ENCODE measurements at places on chromosomes 4 and X.

DNA sequence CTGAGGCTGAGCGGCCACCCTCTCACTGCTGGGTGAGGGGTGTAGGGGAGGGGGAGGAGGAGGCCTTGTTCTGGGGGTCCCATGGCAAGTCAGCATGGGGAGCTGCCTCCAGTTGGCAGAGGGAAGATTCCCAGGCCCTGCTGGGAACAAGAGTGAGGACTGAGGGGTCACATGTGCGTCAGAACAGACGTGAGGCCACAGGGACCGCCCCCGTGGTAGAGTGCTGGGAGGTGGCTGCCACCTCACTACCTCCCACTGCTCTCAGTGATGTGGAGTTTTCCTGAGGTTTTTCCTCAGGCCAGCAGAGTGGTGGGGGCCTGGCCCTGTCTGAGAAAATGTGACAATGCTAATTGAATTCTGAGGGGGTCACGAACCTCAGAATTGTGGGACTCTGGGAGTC is 568 bp downstream of the MAGEC1 start:
- DNase-seq: no peak

- DNase-seq: no peak
Measured at GRCh38 chr4:101785486-101785885, 5.0 kb upstream of the BANK1 start.

DNA sequence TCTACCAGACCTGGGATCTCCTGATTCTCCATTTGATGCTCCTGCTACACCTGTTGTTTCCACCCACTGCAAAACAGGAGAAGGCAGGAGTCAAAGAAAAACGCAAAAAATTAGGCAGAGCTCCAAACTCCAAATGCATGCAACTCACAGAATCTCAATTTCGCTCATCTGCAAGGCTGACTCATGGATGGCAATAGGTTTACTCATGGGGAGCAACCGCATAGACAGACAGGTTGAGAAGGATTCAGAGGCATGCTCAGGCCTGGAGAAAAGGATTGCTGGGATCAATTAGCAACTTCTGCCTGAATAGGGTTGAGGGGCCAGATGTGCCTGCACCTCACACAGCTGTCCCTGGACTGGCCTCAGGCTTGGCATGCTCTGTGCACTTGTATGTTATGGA is 231.0 kb downstream of the LDB2 start:
- DNase-seq: no peak

- DNase-seq: no peak
Measured at GRCh38 chr4:123937581-123937980, 541.0 kb downstream of the SPRY1 start.

DNA sequence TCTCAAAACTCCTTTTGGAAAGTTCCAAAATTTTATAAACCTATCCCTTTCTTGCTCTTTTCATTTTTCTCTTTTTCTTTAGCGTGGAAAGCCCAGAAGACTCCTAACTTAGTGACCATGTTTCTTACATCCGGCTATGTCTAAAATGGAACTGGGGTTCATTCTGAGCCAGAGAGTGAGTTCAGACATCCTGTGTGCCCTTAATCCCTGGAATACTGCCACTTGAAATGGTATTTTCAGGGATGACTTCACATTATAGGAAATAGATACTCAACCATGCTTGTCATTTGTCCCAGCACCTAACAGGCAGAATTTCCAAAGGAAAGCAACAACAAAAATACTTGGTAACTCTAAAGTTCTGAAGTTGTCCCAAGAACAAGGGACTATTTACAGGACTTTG is 379.6 kb downstream of the ARHGAP24 start:
- no peak for DNase-seq

GRCh38 chr4:112287258-112287989 is 1.7 kb upstream of the TIFA start:
- DNase-seq: peak; percentile 95

GRCh38 chr4:92236877-92237276 is 66.9 kb upstream of the GRID2 start:
- DNase-seq: no peak

DNA sequence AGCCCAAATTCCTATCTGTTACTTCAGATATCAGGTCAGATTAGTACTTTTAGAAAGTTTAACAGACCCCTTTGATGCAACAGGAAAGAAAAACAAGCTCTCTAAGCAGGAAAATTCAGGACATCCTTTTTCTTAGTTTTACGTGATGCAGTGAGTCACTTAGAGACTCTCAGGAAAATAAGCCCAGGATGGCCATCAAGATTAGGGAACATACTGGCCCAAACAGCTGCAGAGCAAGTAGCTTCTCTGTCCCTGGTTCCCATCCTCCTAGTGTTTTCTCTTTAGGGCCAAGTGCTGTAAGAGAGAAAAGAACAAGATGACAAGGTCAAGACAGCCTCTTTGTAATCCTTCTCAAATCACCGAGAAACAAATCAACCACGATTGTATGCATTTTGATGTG is 219.1 kb downstream of the ZNF674 start:
- DNase-seq: no peak

GRCh38 chr4:77073106-77073809 is 2.5 kb downstream of the CCNI start:
- peak; percentile 8 for DNase-seq

DNA sequence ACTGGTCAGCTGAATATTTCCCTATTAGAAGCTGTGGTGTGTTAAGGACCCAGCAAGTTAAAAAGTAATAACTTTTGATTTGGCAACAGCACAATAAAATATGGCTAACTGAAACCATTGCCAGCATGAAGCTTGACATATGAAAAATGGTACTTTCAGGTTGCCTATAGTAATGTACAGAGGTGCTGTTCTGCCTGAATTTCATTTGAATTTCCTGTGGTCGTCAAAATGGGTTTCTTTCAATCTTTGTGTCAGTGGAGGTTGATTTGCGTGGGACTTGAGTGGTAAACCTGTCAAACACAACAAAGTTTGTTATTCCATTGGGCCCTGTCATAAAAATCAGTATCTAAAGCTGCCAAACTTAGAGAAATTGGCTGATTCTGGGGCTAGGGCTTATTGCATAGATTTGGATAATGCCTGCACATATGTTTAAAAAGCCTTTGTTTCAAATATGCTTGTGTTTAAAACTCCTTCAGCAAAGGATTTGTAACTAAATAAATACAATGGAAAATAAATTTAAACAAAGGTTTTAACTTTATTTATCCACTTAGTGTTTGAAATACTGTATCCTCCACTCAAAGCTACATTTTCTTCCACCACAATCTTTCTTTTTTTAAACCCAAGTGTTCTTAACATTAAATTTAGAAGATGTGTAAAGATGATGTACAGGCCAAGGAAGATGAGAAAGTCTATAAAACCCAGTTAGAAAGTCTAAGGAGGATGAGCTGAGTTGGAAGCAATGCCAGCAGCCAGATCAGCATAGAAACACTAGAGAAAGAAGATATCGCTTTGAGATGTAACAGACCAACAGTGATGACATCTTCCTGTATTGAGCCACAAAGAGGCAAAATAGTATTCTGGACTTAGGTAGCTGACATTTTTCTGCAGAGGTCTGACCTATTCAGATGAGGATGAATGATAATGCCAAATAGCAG is 134.8 kb upstream of the GIMD1 start:
- no peak for DNase-seq

DNA sequence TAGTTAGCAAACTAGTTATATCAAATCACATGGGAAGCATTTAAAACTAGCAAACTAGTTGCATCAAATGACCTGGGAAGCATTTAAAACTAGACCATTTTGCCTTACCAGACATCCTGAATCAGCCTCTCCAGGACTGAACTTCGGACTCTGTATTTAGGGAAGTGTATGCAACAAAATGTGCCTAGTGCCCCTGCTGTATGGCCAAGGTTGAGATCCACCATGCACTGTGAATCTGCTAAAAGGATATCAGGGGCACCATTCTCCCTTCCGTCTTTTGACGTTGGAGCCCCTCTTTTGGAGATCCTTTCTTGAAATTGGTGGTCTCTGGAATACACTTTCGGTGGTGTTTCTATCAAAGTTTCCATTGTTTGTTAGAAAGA is 49.5 kb downstream of the CCNI start:
- no peak for DNase-seq

- DNase-seq: peak; percentile 29
Measured at GRCh38 chrX:25144043-25144940, 128.5 kb upstream of the ARX start.

- no peak for DNase-seq
Measured at GRCh38 chr4:32133734-32134133, 1413.6 kb downstream of the PCDH7 start.

DNA sequence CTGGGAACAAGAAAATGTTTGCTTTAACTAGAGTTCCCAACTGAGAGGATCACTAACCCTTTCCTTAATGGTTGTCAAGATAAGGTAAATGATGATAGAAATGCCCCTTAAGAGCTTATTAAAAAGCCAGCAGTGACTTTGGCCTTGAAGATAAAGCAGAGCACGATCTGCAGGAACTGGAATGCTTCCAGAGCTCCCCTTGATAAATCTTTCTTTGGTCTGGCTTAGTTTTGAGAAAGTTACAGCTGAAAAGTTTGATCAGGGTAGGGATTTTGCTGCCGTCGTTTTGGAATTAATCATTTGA is 64.0 kb downstream of the PTTG2 start:
- no peak for DNase-seq

DNA sequence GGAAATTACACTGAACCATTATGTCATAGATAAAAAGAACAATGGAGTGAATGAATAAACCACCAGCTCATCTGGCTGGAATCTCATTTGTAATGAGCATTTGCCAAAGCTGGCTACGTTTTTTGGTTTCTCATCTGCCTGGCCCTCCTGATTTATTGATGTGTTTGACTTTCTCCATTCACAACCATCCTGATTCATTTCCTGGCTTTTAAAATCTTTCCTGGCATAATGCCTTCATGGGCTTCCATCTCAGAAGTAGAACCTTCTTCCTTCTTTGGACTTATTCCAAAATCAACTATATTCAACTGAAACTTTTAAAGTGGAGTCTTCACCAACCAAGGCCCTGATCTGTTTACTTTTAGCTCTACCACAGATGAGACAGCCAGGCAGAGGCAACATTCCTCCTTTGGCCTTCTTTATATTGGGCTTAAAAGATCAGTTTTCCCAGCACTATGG is 36.0 kb upstream of the ARSJ start:
- no peak for DNase-seq

- no peak for DNase-seq
Measured at GRCh38 chrX:149541521-149542047, 772 bp downstream of the EOLA1 start.

- DNase-seq: peak; percentile 0
Measured at GRCh38 chrX:123422875-123423274, 238.8 kb downstream of the GRIA3 start.

DNA sequence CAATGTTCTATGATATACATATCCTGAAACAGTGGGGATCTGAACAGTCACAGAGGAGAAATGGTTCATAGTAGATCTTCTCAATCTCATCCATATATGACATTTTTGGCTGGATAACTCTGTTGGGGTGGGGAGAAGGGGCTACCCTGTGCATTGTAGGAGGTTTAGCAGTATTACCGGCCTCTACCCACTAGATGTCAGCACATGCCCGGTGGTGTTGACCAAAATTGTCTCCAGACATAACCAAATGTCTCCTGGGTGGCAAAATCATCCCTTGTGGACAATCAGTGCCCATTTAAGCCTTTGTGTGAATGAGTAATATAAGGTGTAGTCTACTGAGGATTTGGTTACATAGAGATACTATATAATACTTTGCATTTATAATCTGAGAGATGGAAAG is 89.9 kb downstream of the PLS3 start:
- peak; percentile 8 for DNase-seq

- no peak for DNase-seq
Measured at GRCh38 chr4:153045111-153045982, 109.2 kb downstream of the FHDC1 start.

DNA sequence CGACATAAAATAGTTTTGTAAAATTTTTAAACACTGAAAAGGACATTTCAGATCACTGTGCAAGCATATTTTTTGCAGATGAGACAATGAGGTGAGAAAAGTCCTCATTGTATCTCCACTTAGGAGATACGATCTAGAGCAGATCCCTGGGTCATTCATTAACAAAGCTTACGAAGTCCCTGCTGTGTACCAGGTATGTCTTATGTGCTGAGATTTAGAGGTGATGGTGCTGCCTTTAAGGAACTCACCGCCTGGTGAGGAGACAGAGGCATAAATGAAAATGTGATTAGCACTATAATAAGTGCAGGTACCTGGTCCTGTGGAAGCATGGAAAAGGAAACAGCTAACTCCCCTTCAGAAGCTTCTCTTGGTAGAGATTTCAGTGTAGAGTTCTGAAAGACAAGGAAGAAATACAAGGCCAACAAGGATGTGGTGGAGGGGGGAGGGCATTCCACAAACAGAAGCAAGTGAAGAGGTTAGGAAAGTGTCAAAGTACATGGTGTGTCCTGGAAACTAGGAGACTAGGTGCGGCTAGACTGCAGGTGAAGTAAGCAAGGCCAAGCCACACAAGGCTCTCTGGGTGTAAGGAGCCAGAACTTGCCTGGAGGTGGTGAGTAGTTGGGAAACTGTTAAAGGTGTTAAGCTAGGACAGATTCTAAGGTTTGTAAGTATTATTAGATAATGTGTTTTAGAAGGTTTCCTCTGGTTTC is 1.5 kb upstream of the NDNF start:
- no peak for DNase-seq

DNA sequence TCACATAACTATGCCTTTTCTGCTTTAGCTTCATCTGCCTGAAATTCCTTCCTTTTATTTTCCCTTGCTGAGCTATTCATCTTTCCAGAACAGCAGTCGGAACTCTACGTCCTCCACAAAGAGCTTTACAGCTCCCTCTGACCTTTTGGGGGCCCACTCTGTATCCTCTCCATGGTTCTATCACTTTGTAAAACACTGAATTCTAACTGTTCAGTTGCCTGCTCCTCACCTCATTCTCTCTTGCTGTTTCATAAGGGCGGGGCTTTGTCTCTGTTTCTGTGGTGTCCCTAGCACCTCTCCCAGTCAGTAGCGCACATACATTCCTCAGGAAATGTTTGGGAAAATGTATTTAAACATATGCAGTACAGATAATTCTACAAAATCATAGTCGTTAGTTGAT is 737.0 kb downstream of the RAB28 start:
- no peak for DNase-seq

- DNase-seq: no peak
Measured at GRCh38 chr4:25011135-25011866, 19.4 kb downstream of the LGI2 start.

GRCh38 chrX:136025091-136025490 is 39.9 kb downstream of the SLC9A6 start:
- DNase-seq: no peak

GRCh38 chr4:24380957-24381665 is 203.2 kb downstream of the DHX15 start:
- no peak for DNase-seq

GRCh38 chr4:177410566-177410965 is 31.7 kb downstream of the AGA start:
- DNase-seq: no peak

GRCh38 chrX:1578511-1579173 is 12.8 kb upstream of the AKAP17A start:
- DNase-seq: no peak

DNA sequence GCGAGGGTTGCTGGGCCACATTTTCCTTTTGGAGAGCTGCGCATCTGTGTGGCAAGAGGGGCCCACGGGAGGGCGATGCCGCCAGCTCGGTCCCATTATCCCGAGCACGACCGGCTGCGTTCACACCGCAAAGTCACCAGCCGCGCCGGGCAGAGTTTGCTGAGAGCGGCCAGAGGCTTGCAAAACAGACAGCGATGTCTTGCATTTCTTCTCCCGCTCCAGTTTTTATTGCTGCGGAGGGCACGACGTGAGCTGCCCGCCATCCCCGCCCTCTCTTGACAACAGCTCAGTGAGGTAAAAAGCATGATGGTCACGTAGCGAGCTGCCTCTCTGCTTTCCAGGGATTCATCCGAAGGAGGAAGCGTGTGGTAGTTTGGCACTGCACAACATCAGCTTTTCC is 102.1 kb upstream of the TENM3 start:
- DNase-seq: no peak

Data from OCI-LY7 (cell line).